ENCODE measurements at places on chromosomes 3 and 15.

- no peak for DNase-seq
Measured at GRCh38 chr3:97841304-97841703, 19.5 kb downstream of the CRYBG3 start.

DNA sequence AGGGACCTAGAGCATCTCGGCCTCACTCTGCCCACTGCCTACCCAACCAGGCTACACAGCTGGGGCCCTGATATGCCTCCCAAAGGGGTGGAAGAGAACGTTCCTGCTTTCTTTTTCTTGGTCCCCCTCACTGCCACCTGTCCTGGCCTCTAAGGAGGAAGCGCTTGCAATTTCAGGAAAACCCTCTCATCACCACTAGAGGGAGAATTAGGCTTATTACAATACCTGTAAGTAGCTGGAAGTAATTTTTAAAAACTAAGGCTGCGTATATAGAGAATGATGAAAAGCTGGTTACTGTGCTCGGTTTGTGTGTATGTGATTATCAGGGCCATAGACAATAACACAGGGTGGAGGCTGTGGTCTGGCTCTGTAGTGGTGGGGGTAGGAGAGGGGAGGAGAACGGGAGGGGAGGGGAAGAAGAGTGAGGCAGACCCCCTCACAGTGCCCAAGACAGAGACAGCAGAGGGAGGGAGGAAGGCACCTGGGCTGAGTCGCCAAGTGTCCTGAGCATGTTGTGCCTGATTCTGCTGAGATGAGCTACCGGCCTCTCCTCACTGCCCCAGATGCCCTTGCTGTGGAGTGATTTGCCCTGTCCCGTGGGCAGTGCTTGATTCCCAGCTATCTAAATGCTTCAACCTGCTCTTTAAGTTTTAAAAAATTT, 3.3 kb downstream of the GABRG3 start:
- DNase-seq = no peak

- DNase-seq = no peak
Measured at GRCh38 chr3:104885214-104885814, 481.4 kb upstream of the ALCAM start.

DNA sequence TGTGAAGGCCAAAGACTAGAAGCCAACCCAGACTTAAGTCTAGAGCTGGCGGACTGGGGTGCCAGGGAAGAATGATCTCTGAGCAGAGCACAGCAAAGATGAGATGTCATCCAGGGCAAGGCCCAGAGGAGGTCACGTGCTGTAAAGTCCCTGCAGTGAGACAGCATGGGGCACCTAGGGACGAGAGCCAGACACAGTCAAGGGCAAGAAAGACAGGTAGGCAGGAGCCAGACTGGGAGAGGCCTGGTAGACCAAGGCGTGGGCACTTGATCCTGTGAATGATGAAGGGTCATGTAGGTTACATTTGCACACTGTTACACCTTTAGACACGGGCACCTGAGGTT, 379.7 kb upstream of the PROK2 start:
- DNase-seq = no peak

Measured in stimulated activated naive CD8-positive, alpha-beta T cell treated with anti-CD3 and anti-CD28 coated beads, Interleukin-15, Interleukin-2, amounts not matched to agents 100 U/mL and 50 U/mL, for 24 hours (primary cell).